SHP77 (cell line): ENCODE measurements at places on chromosomes 2 and 18.

GRCh38 chr2:18750672-18751554, 161.5 kb upstream of the NT5C1B start:
- DNase-seq = no peak

DNA sequence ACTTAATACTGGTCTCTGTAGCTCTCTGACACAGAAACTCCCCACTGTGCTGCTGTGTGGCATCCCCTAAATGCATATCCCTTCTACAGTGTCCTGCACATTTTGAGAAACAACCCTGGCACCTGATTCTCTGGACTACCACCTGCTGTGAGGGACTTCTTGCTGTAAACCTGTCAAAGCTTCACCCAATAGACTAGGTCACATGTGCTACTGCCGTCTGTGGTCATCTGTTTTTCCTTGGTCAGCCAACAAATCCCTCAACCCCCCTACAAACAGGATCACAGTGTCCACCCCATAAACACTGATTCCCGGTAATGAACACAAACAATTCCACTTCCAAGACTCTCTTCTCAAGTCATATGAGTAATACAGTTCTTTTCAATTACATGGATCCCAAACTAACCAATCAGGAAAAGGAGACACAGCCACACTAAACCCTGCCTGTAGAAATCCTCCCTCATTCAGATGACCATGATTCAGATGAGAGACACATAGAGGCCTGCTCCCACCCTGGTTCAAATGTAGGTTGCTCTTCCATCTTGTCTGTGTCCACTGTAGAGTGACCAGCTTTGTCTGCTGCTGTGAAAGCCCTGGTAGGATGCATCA, 1157.4 kb downstream of the RPIA start:
- no peak for DNase-seq

DNA sequence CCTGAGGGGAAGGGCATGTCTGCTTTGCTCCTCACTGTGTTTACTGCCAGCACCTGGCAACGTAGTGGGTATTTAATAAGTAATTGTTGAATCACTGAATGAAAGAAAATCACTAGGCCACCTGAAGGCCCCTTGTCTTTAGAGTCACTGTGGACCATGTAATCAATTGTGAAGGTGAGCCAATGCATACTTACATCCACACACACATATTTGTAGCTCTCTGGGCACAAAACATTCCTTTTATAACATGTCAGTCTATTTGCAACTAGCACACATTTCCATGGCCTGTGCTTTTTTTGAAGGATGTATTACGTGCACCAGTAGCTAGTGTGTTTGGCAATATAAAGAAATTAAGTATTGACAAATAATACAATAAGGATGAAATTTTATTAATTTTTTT, 11.2 kb downstream of the ATP8B1 start:
- no peak for DNase-seq

- DNase-seq = no peak
These were observed 270.8 kb upstream of the AGAP1 start for GRCh38 chr2:235223011-235223410.

DNA sequence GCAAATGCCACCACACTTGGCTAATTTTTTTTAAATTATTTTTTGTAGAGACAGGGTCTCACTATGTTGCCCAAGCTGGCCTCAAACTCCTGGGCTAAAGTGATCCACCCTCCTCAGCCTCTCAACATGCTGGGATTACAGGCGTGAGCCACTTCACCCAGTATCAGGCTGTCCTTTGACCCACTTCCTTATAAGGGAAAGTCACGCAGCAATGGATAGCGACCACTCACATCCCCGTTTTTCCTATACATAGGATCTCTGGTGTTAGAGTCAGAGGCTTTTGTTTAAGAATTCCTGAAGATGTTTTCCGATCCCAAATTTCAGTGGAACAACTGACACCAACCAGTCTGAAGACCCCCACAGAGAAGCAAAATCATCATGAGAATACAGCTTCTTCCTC, 41.4 kb upstream of the RFX8 start:
- DNase-seq = no peak

DNA sequence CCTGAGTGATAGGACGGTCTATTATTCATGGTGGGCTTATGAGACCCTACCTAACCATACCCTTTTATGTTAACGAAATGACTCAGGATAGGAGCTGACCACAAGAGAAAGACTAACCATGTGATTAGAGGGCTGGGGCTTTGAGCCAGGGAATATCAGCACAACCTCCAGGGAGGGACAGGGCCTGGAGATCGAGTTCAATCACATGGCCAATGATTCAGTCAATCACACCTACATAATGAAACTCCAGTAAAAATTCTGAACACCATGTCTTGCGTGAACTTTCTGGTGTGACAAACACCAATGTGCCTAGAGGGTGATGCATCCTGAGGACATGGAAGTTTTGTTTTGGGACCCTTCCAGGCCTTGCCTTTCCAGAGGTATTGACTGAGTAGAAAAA, 2.2 kb upstream of the TEX51 start:
- DNase-seq = no peak
